Stimulated activated CD4-positive, alpha-beta T cell treated with anti-CD3 and anti-CD28 coated beads, TNF-alpha, amount 100 ng/mL, for 24 hours (primary cell): ENCODE measurements at places on chromosomes 1 and 21.
A peak's percentile ranks its signal among the peaks of the same experiment; 100 is the strongest.

DNA sequence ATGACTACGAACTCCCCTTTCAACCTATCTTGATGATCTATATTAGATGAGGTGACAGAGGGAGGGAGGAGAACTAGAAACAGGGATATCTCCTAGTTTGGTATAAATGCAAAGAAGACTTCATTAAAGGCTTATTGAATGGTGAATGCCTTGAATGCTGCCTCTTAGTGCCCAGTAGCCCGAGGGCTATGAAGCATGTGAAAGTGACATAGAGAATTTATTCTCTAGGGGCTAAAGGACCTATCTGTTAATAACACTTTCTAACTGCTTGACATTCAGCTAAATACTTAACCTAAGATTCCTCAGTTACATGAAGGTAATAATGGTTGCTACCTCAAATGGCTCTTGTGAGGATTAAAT, 764.1 kb downstream of the LTN1 start:
- no peak for DNase-seq

- no peak for DNase-seq
Measured at GRCh38 chr1:165580931-165581871, 37.4 kb downstream of the LRRC52 start.

GRCh38 chr1:159936273-159936904, 9.0 kb downstream of the IGSF9 start:
- peak; percentile 79 for DNase-seq

DNA sequence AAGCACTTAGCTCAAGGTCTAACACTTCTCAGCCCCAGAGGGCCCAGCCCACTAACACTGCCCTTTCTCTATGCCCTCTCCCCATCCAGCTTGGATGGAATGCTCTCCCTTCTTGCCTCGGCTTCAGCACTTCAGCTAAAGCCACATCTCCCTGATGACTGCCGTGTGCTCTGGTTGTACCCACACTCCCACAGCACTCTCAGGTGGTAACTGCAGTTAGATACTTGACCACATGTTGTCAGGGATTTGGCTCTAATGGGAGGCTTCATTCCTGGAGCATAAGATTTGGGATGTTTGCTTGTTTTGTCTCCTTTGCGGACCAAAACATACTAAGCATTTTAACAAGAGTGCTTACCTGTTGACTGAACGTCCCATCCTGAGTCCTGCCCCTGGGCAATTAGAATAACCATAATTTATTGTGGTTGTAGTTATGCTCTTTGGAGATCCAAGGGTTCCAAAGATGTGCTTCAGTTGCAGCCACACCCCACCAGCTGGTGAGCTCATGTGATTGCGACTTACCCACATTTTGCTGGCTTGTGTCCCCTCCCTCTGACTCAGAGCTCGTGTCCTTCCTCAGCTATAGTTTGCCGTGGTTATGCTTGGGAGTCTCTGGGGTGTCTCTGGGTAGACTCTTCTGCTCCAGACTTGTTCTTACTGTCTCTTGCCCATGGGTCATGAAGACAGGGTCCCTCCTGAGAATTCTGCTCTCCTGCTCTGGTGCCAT, 7.7 kb upstream of the SLC26A9 start:
- DNase-seq: no peak

DNA sequence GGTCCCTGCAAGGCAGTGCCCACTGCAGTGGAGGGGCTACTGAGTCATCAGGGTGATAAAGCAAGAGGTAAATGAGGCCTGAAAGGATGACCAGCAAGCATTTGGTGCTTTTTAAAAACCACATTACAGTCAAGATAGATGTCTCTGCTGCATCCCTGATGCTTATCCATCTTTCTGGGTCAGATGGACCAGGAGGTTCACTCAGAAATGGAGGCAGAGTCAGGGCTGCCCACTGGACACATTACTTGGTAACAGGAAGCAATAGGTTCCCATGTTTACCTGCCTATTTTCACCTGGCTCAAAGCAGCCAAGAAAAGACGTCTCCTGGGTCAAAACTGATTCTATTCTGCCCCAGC, 3.6 kb downstream of the SPATA46 start:
- DNase-seq: no peak

DNA sequence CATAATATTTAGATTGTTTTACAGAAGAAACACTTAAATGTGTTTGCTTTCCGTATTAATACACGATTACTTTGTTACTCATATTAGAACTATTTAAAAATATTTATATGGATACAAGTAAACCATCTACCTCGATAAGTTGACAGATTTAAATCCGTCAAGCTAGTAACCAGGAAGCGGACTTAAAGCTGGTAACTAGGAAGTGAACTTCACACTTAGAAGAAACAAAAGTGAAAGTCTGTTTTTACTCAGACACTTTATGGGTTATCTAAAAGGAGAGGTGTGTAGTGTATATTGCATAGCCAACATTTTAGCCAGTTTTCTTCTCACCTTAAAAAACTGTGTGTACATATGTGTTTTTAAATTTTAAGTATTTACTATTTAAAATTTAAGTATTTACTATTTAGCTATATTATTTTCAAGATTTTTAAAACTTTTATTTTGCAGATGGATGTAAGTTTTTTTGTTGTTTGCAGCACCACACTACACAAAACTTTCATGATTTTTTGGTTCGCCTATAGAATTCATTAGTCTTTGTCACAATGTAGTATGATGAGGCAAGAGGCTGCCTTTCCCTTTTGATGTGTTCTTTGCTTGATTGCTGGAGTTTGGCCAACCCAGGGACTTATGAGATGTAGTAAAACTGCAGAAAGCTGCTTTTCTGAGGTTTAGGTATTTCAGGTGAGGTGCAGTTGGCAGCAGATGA, 2.7 kb downstream of the USP25 start:
- no peak for DNase-seq

DNA sequence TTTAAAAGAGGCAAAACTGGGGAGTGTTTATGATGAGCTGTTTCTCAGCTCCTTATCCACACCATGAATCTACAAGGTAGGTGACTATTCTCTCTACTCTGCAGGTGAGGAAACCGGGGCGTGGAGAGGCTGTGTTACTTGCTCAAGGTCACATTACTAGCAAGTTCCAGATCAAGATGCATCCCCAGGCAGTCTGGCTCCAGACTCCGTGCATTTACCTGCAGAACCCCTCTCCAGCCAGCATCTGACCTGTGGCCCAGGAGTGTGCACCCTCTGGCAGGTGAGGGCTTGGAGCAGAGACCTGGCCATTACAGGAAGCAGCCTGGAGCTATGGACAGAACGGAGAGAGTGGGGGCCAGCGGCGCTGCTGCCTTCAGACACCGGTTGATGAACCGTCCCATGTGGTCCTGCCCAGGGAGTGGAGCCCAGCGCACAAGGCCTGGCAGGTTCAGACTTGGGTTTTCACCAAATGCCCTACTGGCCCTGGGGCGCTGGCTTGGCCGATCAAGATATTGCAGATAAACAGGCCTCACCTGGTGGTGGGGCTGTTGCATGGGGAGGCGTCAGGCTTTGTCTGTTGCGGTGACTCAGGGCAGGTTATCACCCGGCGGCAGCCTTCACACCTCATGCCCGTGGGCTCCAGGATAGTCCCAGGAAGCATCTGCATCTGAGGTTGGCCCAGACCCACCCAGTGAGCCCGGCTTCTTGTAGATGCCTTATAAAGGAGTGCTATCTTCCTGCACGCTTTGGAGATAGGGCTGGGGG, 29.2 kb upstream of the WNT4 start:
- DNase-seq: no peak

- DNase-seq: no peak
Measured at GRCh38 chr1:33842348-33842747, 21.5 kb upstream of the HMGB4 start.

GRCh38 chr1:235093013-235093695, 35.5 kb downstream of the TOMM20 start:
- no peak for DNase-seq

GRCh38 chr1:104229860-104230259, 480.2 kb downstream of the AMY1C start:
- no peak for DNase-seq

GRCh38 chr21:25191141-25191540, 416.1 kb downstream of the MRPL39 start:
- no peak for DNase-seq

DNA sequence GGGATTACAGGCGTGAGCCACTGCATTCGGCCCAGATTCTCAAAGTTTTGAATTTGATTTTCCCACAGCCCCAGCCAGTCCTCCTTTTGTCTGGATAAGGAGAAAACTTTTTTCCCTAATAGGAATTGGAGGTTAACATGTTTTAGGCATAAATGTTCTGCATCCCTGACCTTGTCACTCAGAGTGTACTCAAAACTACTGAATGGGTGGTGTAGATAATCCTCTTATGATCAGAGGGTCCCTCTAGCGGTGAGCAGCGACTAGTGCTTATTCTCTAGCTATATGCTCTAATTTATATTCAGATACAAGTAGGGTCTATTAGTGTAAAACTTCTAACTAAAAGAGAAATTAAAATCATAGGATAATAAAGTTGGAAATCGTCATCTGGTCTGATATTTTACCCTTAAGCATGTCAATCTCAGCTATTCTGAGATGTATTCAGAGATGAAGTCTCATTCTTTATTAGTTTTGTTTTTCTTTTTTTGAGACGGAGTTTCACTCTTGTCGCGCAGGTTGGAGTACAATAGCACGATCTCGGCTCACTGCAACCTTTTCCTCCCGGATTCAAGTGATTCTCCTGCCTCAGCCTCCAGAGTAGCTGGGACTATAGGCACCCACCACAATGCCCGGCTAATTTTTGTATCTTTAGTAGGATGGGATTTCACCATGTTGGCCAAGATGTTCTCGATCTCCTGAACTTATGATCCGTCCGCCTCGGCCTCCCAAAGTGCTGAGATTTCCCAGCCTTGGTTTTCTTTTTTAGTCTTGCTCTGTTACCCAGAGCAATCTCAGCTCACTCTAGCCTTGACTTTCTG, 2.7 kb upstream of the PSMD4 start:
- DNase-seq: peak; percentile 28

- no peak for DNase-seq
Measured at GRCh38 chr1:208874915-208875314, 630.7 kb upstream of the PLXNA2 start.

- DNase-seq: no peak
Measured at GRCh38 chr1:244653439-244654107, 647 bp downstream of the DESI2 start.

GRCh38 chr1:207054491-207054890, 1.4 kb downstream of the PFKFB2 start:
- no peak for DNase-seq

DNA sequence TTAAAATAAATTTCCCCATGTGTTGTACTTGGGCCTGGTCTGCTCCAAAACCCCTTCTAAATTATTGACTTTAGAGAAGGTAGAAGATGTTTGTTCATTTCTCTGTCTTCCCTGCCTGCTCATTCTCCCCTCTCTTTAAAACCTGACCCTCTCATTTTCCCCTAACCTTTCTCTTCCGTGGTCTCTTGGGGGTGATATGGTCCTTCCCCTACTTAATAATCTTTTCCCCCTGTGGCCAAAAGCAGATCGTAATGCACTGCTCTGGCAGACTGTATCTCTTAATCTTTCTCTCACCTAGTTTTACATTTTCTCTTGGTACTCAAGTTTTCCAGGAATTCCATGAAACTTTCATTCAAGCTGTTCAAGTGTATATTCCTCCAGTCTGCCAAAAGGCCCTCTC, 301.7 kb downstream of the TTLL7 start:
- DNase-seq: no peak

DNA sequence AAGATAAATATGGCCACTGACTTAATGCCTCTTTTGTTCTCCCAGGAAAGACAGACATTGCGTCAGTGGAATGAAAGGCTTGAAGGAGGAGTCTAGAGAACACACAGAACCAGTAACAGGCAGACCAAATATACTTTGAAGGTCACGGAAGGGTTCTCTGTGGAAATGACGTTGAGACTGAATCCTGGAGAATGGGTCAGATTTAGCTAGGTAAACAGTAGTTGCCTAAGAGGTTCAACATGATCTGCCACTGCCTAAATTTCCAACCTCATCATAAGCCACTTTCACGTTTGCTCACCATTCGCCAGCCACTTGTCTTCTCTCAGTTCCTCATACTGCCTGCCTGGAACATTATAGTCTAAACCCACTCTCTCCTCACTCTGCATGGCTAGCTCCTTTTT, 20.5 kb downstream of the PLA2G4A start:
- DNase-seq: no peak

DNA sequence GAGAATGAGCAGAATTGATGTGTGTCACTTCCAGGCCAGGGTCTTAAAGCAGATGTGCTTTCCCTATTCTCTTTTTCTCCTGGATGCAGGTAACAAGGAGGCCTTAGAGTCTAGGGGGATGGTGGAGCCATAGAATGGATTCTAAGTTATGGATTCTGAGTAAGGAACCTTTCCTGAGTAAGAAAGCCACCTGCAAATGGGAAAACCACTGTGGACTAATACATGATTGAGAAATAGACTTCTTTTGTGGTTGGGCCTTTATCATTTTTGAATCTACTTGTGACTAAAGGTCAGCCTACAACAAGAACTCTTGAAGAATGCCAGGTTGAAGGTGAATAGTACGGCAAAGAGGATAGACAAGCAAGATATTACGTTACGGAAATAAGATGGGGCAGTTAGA, 116.1 kb downstream of the CDC7 start:
- DNase-seq: no peak

DNA sequence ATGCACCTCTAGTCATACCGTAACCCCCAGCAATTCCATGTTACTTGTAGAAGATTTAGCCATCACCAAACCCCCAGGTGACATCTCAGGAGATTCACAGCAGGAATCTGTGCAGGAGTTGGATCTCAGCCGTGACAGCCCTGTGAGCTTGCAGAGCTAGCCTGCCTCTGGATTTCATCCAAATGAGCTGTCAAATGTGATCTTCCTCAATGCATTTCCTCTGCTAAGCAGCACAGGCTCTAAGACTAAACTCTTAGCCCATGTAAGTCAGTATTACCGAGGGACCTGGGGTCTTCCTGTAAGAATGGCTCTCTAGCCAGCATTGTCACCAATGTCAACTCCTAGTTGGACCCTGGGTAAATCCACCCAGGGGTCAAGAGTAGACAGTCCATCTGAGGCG, 41.7 kb downstream of the UMODL1 start:
- DNase-seq: no peak

- DNase-seq: peak; percentile 62
Measured at GRCh38 chr1:93846206-93846991, 32.6 kb downstream of the DNTTIP2 start.

DNA sequence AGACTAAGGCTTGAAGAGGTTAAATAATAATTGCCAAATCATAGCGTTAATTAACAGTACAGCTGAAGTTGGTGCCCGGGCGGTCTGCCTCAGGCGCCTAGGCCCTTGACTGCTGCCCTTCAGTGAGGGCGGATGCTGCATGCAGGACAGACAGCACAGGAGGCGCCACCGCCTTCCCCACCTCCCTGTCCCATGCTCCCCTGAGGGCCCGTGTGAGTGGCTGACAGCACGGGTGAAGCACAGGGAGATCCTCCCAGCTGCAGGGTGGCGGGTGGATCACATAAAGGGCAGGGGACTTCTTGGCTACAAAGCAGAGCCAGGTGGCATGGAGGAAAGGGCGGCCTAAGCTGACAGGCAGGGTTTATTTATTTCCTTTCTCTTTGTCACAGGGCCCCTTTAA, 49.1 kb downstream of the DDX20 start:
- no peak for DNase-seq

- DNase-seq: no peak
Measured at GRCh38 chr1:103949779-103950178, 200.1 kb downstream of the AMY1C start.
